Lung (tissue), 17 donors: ENCODE measurements at places on chromosomes 2 and 18. TPM values are rescaled to one million over a fixed set of nuclear protein-coding genes. Genes with fewer than 3 reads are reported as not detected.

Gene NEU4
- total RNA-seq = 0.43 TPM

Gene PIK3C3
- total RNA-seq = 45.1 TPM

Gene TOGARAM2
- 19.8 TPM for total RNA-seq

Gene DSEL
- 13.0 TPM for total RNA-seq

Gene RAD51AP2
- 0.46 TPM for total RNA-seq

Gene PRPF40A
- total RNA-seq = 131 TPM

Gene OTOF
- total RNA-seq = not detected

Gene STRN
- total RNA-seq = 35.9 TPM

Gene STON1
- 13.4 TPM for total RNA-seq

Gene FAM228A
- 3.9 TPM for total RNA-seq

Gene SPP2
- not detected for total RNA-seq

Gene ADRA2B
- total RNA-seq = 0.21 TPM

Gene STARD6
- total RNA-seq = not detected

Gene RAB31
- total RNA-seq = 32.1 TPM

Gene CASP10
- 24.3 TPM for total RNA-seq

Gene SPR
- total RNA-seq = 11.1 TPM

Gene COL4A4
- total RNA-seq = 14.0 TPM

Gene PTPRM
- total RNA-seq = 90.1 TPM

Gene IFIH1
- total RNA-seq = 21.5 TPM

Gene HK2
- total RNA-seq = 13.6 TPM

Gene C2orf81
- 3.4 TPM for total RNA-seq

Gene CD207
- 0.11 TPM for total RNA-seq

Gene SAG
- 0.46 TPM for total RNA-seq

Gene GPBAR1
- total RNA-seq = 3.2 TPM

Gene LINC00305
- total RNA-seq = not detected

Gene IKZF2
- 51.4 TPM for total RNA-seq

Gene RAX
- total RNA-seq = not detected

Gene VWA3B
- 17.8 TPM for total RNA-seq

Gene ICA1L
- total RNA-seq = 21.2 TPM

Gene TGFA
- total RNA-seq = 1.9 TPM

Gene ZDBF2
- total RNA-seq = 6.3 TPM
